ENCODE measurements at places on chromosomes 12 and 14.

- DNase-seq = no peak
These were observed 28.3 kb downstream of the C12orf75 start for GRCh38 chr12:105358789-105359188.

GRCh38 chr12:52518574-52519386, 1.4 kb downstream of the KRT5 start:
- no peak for DNase-seq

DNA sequence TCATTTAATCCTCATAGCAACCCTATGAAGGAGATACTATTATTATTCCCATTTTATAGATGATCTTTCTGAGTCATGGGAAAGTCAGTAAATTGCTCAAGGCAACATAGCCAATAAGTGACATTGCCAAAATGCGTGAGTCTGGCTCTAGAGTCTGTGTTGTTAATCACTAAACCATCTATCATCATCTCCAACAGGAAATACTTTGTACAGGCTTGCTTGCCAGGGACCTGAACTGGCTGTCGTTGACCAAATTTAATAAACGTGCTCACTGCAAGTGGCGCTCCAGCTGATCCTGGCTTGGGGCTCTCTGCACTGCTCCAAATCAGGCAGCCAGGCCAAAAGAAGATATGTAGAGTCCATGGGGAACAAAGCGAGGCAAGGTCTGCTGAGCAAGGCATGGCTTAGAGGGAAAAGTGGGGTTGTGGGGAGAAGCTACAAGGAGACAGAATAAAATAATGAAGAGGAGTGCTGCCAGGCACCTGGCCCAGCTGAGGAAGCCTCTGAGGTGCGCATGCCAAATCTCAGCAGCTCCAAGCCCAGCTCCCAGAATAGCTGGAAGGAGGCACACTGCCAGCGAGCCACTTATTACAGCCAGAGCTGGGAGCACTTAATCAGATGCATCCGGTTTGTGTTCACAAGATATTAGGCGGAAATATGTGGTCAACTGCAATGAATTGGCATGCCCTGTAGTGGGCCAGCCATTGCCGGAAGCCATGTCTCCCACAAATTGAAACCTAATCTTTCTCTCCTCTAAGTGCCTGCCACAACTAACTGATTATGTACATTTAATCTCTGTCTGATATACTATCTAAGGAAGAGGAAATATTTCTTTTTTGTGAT, 43.3 kb upstream of the PTPRO start:
- DNase-seq = no peak

- no peak for DNase-seq
These were observed 52.4 kb downstream of the PHLDA1 start for GRCh38 chr12:75979181-75979580.

DNA sequence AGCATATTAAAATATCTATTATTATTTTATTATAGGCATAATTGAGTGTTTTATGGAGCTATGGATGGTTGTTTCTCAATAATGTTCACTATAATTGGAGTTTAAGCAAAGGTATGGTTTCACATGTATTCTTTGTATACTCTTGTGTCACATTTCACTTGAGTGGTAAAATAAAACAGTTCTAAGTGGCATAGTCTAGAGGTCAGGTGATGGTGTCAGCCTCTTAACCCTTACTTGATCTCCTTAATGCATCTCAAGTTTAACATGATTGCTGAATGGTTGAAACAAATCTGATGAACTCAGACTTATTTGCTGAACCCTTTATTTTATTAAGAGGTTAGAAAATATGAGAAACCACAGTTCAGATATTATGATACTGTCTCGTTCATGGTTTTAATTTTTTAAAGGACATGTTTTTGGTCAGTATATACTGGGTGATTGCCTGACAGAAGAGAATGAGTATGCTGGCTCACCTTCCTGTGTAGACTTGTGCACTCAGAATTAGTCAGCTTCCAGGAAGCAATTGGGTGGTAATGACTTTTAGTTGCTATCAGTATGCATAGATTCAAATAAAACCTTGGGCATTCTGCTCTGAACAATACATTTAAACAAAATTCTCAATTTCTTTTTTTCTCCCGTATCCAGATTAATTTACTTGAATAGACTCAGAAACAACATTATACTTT, 464.6 kb downstream of the PCNX1 start:
- DNase-seq = no peak

DNA sequence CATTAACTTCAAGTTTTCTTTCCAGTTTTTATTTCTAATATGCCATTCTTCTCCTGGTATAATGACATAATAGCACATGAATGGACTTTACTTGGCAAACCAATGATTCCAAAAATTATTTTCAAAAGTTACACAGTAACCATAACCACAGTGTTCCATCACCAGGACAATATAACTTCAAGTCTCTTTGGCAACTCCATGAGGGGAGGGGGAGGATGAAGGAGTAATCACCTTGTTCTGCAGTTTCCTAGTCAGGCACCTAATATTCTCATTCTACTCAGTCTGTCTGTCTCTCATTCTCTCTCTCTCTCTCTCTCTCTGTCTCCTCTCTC, 66.6 kb downstream of the BTG1 start:
- DNase-seq = no peak

GRCh38 chr12:100557357-100557756, 16.1 kb upstream of the GAS2L3 start:
- no peak for DNase-seq

All from stimulated activated CD8-positive, alpha-beta memory T cell treated with anti-CD3 and anti-CD28 coated beads, Interleukin-15, amount 100 ng/mL, for 48 hours (primary cell).